ENCODE measurements at places on chromosomes 1 and 21. TPM values are rescaled to one million over a fixed set of nuclear protein-coding genes. Genes with fewer than 3 reads are reported as not detected.
A peak's percentile ranks its signal among the peaks of the same experiment; 100 is the strongest.

Gene NKAIN1
- total RNA-seq: not detected

Gene MRPL39
- total RNA-seq: 19.9 TPM

Gene NTRK1
- total RNA-seq: 1.2 TPM

Gene MAPKAPK2
- 92.3 TPM for total RNA-seq

Gene TRIM67
- not detected for total RNA-seq

Gene CFAP141
- not detected for total RNA-seq

Gene ANKRD13C
- 20.9 TPM for total RNA-seq

Gene PTPN7
- total RNA-seq: 7.3 TPM

Gene HENMT1
- 5.6 TPM for total RNA-seq

DNA sequence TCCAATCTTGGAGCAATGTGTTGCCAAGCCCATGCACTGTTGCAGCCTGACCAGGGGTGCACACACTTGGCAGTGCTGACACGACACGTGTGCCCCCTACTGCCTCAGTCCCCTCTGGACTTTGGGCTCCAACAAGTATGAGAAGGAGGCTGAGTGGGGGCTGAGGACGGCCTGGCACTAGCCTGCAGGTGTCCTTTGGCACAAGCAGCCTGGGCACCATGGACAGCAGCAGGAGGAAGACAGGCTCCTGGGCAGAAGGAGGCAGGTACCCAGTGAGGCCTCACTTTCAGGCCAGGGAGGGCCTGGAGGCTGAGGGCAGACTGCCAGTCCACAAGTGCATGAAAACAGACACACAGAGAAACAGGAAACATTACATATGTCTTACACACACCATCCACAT, 1702.9 kb upstream of the B3GALT2 start:
- no peaks in the 10 kb centered on the region for H3K27me3 ChIP-seq
- H3K4me3 ChIP-seq: no peak overlapping the region
- no peaks in the 10 kb centered on the region for H3K4me1 ChIP-seq
- no peak for DNase-seq
- H3K27ac ChIP-seq: no peak overlapping the region

DNA sequence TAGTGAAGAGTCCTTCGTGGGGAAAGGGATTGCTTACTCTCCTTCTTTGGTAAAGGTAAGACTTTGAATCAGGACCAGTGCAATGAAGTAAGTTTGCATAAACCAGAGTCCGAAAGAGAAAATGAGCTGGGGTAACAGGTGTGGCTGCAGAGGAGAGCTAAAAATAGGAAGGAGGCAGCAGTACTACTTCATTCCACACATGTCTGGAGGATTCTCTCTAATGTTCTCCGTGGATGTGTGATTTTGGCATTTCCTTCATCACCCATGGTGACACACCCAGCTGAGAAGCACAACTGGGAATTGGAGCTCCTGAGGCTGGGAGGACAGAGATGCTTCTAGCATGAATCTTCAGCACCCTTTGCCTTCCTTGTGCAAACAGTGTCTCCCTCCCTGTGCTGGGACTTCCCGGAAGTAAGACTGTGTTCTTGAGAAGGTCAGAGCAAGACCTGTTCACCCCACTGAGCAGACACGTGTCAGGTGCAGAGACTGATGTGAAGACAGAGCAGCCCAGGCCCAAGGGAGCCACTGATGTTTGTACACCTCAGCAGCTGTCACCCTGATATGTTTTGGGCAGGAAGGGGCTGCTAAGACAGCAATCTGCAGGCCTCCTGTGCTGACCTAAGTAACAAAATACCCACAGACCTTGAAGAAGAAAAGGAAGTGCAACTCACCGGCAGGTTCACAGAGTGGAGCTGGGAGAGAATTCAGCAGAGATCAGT, 13.3 kb downstream of the FCRL1 start:
- H3K4me1 ChIP-seq: no peaks in the 10 kb centered on the region
- no peaks in the 10 kb centered on the region for H3K27me3 ChIP-seq
- H3K36me3 ChIP-seq: no peaks in the 10 kb centered on the region
- DNase-seq: no peak
- H3K27ac ChIP-seq: no peak overlapping the region

GRCh38 chr1:205918955-205919746, 24.1 kb downstream of the SLC26A9 start:
- DNase-seq: no peak
- H3K27ac ChIP-seq: peak overlapping the region; percentile 68
- H3K4me3 ChIP-seq: no peak overlapping the region
- peaks cover 26% of the 10 kb centered on the region for H3K4me1 ChIP-seq
- H3K27me3 ChIP-seq: no peaks in the 10 kb centered on the region

DNA sequence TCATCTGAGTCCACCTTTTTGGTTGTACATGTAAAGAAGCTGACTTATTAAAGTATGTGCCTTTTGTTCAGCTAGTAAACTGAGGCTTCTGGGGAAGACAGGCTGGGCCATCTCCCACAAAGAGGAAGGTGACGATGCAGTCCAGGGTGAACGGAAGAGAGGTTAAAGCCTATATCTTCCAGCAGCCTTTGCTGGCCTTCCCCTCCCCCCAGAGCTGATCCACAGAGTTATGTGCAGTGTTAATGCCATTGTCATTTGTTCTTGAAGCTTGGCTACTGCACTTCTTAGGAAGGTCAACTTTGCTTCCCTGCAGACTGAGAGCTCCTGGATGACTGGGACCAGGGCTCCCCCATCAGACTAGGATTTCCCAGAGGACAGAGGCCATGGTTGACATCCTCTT, 2.2 kb downstream of the SLC30A2 start:
- peaks cover 57% of the 10 kb centered on the region for H3K27me3 ChIP-seq
- H3K4me3 ChIP-seq: no peak overlapping the region
- no peak for DNase-seq
- no peak overlapping the region for H3K27ac ChIP-seq
- peaks cover 6% of the 10 kb centered on the region for H3K4me1 ChIP-seq

DNA sequence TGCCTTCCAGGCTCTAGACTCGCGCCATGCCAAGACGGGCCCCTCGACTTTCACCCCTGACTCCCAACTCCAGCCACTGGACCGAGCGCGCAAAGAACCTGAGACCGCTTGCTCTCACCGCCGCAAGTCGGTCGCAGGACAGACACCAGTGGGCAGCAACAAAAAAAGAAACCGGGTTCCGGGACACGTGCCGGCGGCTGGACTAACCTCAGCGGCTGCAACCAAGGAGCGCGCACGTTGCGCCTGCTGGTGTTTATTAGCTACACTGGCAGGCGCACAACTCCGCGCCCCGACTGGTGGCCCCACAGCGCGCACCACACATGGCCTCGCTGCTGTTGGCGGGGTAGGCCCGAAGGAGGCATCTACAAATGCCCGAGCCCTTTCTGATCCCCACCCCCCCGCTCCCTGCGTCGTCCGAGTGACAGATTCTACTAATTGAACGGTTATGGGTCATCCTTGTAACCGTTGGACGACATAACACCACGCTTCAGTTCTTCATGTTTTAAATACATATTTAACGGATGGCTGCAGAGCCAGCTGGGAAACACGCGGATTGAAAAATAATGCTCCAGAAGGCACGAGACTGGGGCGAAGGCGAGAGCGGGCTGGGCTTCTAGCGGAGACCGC, 2.0 kb upstream of the OLIG2 start:
- H3K4me3 ChIP-seq: no peak overlapping the region
- peaks cover 28% of the 10 kb centered on the region for H3K4me1 ChIP-seq
- no peaks in the 10 kb centered on the region for H3K36me3 ChIP-seq
- peaks cover 99% of the 10 kb centered on the region for H3K27me3 ChIP-seq

- H3K27me3 ChIP-seq: no peaks in the 10 kb centered on the region
- no peak overlapping the region for H3K27ac ChIP-seq
- H3K36me3 ChIP-seq: no peaks in the 10 kb centered on the region
- no peak overlapping the region for H3K4me3 ChIP-seq
- DNase-seq: no peak
These were observed 96.8 kb upstream of the ADGRL2 start for GRCh38 chr1:81703756-81704463.

DNA sequence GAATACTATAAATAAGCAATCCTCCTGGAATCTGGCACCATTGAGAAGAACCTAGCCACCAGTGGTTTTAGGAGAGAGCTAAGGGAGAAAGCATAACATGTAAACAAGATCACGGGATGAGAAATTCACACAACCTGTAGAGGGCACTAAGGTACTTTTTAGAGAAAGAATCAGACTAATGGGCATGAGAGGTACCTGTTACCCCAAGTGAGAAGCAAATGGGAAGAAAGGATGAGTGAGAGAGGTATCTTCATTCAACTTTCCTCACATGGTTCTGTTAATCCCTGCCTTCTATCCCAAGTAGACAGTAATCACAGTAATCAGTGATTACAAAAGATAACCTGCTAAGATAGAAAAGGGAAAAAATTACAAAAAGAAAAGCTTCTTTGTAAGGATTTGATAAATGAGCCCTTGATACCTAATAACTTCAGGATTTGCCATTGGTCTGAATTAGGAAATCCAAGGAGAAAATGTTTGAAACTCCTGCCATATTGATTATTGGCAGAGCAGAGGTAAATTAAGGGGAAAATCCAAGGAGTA, 251.1 kb upstream of the ADGRL2 start:
- no peaks in the 10 kb centered on the region for H3K36me3 ChIP-seq
- peaks cover 8% of the 10 kb centered on the region for H3K4me1 ChIP-seq

DNA sequence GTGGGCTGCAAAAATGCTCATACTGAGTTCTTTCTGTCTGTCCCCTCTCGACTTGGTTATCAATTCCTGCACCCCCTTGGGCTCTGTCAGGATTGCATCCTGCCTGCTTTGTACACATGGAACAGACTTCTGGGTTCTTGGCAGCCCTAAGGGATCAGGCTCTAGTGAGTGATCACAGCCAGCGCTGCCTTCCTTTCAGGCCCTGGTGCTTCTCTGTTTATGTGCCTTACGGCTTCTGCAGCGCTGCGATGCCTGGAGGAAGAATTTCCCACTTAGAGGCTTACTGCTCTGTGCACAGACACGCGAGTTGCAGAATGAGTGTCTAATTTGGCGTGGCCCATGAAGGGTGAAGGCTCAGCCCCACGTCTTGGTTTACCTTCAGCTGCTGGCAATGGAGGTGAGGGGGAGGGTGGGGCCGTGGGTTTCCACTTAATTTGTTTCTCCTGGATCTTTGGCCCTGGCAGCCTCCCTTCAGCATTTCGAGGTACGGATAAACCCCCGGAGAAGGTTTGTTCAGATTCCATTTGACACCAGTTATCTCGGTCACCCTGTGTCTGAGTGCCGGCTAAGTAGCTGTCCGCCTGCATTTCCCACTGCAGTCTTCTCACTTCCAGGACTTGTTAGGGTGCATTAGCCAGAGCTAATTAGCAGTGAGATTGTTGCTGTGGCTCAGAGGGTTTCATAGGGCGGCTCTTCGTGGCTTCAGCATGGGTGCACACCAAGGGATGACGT, 227.3 kb downstream of the DYRK1A start:
- no peaks in the 10 kb centered on the region for H3K27me3 ChIP-seq
- no peaks in the 10 kb centered on the region for H3K36me3 ChIP-seq
- H3K27ac ChIP-seq: no peak overlapping the region
- H3K4me1 ChIP-seq: no peaks in the 10 kb centered on the region
- DNase-seq: no peak

GRCh38 chr1:113456967-113457366, 66.7 kb downstream of the MAGI3 start:
- H3K4me1 ChIP-seq: no peaks in the 10 kb centered on the region
- H3K4me3 ChIP-seq: no peak overlapping the region
- no peaks in the 10 kb centered on the region for H3K36me3 ChIP-seq
- H3K27ac ChIP-seq: no peak overlapping the region
- no peak for DNase-seq

- H3K4me3 ChIP-seq: peak overlapping the region; percentile 70
- no peaks in the 10 kb centered on the region for H3K27me3 ChIP-seq
These were observed 1.8 kb downstream of the PLEKHO1 start for GRCh38 chr1:150151291-150152181.

DNA sequence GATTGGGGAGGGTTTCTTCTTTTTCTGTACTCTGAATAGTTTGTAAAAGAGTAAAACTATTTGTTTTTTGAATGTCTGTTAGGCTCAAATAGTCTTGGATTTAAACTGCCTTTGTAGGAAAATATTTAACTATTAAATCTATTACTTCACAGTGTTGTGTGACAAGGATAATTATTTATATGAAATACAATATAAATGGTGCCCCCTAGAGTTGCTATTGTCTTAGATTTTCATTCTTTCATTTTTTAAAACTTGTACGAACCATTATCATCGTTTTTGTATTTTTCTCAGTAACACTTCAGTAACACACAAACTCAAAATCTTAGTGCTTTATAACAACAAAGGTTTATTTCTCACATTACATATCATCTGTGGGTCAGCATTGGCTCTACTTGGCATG, 37.4 kb downstream of the C1orf185 start:
- H3K36me3 ChIP-seq: no peaks in the 10 kb centered on the region
- H3K4me1 ChIP-seq: no peaks in the 10 kb centered on the region
- no peaks in the 10 kb centered on the region for H3K27me3 ChIP-seq
- no peak overlapping the region for H3K4me3 ChIP-seq
- DNase-seq: no peak

DNA sequence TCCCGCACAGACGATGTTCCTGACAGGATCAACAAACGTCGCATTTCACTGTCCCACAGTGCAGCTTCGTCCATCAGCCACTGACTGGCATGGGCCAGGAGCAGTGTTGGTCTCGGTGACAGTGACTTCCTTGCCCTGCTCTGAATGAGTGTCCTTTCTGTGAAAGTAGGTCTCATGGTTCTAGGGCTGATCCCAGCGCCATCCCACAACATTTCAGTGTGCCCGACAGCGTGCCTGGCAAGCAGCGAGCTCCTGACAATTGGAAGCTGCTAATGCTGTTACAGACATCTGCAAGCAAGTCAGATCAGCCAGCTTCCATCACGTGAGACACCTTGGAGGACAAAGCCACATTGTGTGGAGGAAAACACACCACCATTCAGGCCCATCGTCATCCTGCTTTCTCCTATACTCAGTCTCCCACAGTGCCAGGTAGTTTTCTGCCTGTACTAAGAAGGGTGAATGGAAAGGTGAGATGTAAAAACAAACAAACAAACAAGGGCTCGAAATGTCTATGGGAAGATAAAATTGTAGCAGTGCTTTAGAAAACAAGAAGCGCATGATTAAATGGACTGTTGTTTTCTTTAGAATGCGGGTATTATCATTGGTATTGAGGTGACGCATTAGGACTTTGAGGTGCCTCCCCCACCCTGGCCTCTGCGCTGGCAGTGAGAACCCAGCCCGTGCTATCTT, 21.9 kb downstream of the ERRFI1 start:
- peak overlapping the region; percentile 83 for H3K27ac ChIP-seq
- no peaks in the 10 kb centered on the region for H3K36me3 ChIP-seq
- no peak overlapping the region for H3K4me3 ChIP-seq
- H3K27me3 ChIP-seq: no peaks in the 10 kb centered on the region
- peaks cover 40% of the 10 kb centered on the region for H3K4me1 ChIP-seq

- peak; percentile 72 for DNase-seq
- H3K27me3 ChIP-seq: no peaks in the 10 kb centered on the region
- peaks cover 3% of the 10 kb centered on the region for H3K4me1 ChIP-seq
- peak overlapping the region; percentile 86 for H3K27ac ChIP-seq
These were observed 9.4 kb upstream of the THEMIS2 start for GRCh38 chr1:27862671-27863537.

DNA sequence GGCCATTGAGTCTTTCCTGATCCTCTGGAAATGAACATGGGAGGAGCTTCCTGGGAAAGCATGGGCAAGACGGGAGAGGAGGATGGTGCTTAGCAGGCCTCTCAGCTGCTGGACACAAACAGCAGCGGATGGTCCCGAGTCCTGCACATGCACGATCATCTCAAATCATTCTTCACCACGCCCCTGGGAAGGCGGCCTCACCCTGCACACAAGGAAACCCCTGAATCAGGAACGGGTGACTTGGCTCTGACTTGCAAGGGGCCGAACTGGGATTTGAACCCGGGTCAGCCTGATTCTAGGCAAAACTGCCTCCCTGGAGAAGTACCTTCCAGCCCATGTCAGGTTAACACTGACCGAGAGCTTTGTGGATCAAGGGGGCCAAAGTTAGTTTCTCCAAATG, 134.8 kb upstream of the WNT4 start:
- H3K4me3 ChIP-seq: no peak overlapping the region
- no peaks in the 10 kb centered on the region for H3K4me1 ChIP-seq
- no peaks in the 10 kb centered on the region for H3K36me3 ChIP-seq
- no peaks in the 10 kb centered on the region for H3K27me3 ChIP-seq

Measured in upper lobe of right lung (tissue), 1 donor.